Epithelial cell of alveolus of lung (primary cell): ENCODE measurements at places on chromosomes 7 and 10. TPM values are rescaled to one million over a fixed set of nuclear protein-coding genes. Genes with fewer than 3 reads are reported as not detected.

The WNT2 gene
- 0.13 and 42.6 TPM in 2 replicates for total RNA-seq

The EPO gene
- total RNA-seq = 0.48 TPM in 1 of 2 replicates, not detected in the other

The CABCOCO1 gene
- total RNA-seq = 0.65 and 2.3 TPM in 2 replicates

The PNLIP gene
- total RNA-seq = not detected in 2 replicates
